Fibroblast of skin of left quadriceps (primary cell): ENCODE measurements at places on chromosomes 3 and 15.
A peak's percentile ranks its signal among the peaks of the same experiment; 100 is the strongest.

GRCh38 chr3:176696816-176697215 is 500.5 kb downstream of the TBL1XR1 start:
- DNase-seq: no peak

- no peak for DNase-seq
Observed at GRCh38 chr15:50909010-50909317, 481 bp downstream of the AP4E1 start.

DNA sequence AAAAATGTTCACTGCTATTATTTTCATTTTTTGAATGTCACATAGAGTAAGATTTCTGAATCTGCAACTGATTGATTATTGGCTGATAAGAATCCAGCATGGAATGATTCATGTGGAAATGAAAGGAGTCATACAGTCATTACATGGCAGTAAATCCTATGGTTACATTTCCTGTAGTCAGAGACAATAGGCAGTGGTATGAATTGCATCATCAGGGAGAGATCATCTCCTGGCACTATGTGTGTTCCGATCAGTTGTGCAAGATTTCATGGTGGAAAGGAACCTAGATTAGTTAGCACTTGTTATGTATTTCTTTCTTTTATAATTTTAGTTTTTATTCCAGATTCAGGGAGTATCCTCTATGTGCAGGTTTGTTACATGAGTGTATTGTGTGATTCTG is 38.8 kb downstream of the SLC12A1 start:
- DNase-seq: no peak

- DNase-seq: no peak
Observed at GRCh38 chr15:44075535-44075934, 119.5 kb downstream of the FRMD5 start.

DNA sequence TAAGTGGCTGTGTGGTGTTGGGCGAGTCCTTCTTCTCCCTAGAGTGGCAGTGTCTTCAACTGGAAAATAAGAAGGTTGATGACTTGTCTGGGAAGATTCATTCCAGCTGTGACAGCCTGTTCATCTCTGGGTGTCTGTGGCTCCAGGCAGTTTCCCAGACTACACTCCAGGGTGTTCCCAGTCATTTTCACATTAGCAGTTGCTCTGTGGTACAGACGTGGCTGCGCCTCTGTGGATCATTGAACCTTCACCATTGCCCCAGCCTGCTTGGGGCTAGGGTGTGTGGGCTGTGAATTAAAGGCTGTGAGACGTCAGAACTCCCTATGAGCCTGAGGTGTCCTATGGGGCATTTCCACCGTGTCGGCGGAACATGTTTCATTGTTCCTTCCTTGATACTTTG is 239.6 kb upstream of the NR2E3 start:
- no peak for DNase-seq

DNA sequence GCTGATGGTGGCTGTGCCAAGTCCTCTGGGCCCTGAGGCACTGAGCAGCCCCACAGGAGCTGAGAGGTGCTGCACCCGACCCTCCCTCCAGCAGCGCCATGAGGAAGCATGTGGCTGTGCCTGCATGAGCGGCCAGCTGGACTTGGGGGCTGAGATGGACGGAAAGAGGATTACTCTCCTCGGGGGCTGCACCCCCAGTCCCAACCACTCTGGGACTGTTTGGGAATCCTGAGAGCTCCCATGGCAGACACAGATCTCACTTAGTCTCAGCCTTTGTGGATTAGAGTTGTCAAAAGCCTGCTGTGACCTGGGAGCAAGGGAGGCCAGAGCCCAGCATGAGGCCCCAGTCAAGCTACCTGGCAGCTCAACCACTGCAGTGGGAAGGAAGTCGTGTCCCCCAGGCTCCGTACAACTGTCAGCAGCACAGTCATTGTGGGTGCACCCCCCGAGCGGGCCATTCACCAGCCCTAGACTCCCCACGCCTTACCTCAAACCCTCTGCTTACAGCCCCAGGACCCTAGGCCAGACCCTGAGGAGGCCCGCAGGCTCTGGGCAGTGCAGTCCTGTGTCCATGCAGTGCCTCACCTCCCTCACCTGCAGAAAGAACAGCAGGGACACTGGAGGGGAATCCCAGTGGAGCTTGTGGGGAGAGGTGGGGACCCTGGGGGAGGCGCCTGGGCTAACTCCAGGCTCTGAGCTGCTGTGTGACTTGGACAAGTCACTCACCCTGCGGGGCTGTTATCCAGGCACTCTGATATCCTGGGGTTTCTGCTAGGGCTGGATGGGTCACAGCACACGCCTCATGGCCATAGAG is 17.1 kb downstream of the PRR23E start:
- DNase-seq: no peak

DNA sequence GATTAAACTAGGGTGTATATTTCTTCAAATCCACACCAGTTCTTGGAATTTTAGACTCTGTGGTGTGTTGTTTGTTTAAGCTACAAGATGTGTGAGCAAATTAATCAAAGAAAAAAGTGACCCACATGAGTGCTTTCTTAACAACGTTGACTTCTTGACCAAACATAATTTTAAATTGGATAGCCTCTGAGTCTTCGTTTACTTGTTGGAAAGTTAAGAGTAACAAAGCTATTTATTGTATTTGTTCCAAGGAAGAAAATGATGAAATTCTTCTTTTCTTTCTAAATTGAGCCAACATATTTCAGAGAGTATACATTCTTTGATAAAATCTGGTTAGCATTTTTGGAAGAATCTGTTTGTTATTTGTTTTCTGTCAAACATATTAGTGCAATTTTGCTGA is 99.9 kb upstream of the IGSF10 start:
- no peak for DNase-seq

GRCh38 chr3:155339052-155339451 is 45.6 kb upstream of the STRIT1 start:
- DNase-seq: no peak

GRCh38 chr3:141877911-141878310 is 1.5 kb downstream of the ATP1B3 start:
- DNase-seq: peak; percentile 13

DNA sequence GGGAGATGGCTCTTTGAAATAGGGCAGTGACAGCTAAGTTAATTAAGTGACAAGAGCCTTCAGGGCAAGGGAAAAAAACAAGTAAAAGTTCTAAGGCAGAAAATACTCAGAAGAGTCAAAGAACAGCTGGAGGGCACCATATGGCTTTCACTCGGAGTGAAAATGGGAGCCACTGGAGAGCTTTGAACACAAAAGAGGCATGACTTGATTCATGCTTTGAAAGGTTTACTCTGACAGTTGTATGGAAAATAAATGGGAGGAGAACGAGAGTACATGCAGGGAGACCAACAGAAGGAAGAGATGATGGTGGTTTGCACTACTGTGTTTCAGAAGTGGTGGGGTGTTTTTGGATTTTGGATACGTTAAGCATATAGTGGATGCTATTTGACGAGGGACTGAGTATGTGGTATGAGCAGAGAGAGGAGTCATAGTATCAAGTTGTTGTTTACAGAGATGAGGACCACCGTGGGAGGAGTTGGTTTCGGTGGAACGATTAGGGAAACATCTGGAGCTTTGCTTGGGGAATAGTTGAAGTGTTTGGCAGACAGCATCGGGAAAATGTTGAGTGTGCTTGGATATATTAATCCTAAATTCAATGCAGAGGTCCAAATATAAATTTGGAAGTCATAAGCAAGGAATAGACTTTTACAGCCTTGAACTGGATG is 411.5 kb downstream of the GABRG3 start:
- no peak for DNase-seq

- DNase-seq: no peak
Observed at GRCh38 chr3:113728661-113729060, 17.4 kb downstream of the NAA50 start.

DNA sequence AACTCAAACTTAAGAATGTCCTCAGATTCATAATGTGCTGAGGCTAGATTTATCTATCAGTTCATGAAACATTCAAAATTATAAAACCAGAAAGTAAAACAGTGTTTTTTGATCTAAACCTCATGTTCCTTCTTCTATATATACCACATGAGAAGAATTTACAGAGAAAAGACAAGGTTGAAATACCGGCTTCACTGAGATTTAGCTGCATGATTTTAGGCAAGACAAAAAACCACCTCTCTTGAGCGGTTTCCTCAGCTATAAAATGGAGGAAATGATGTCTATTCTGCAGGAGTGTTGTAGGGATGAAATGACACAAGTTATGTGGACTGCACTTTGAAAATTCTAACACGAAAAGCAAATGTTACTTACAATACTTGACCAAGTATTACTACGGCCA is 80.6 kb upstream of the FOXB1 start:
- DNase-seq: no peak

DNA sequence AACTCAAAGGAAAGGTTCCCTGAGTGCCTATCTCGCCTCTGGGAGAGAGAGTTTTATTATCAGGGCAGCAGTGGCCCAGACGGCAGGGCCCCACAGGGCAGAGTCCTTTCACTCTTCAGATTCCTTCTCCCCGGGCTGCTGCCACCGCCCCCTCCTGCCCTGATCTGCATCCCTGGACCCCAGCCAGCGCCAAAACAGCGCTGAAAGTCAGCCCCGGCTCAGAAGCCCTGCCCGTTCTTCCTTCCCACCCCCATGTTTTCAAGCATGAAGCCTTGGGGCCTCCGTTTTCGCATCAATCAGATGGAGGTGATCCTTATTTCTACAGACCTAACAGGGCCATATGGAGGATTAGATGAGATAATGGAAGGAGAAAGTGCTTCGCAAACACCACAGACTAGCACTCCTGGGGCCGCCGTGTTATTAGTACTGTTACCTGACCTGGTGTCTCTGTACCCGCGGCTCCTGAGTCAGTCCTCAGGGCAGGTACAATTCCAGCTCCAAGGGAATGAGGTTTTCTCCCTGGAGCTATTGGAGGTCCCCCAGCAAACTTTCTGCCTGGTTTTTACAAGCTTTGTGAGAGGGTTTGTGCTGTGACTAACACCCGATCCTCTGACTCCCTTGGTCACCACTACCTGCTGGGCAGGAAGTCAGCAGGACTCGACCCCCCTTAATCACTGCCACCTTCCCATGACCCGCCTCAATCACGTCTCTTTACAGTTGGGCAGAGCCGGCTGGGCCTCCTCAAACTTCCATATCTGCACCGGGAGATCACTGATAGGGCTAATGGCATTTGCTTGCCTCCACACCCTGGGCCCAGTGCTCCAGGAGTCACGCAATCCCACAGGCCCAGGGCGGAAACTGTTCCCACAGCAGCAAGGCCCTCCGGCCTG is 39.5 kb upstream of the TSEN2 start:
- DNase-seq: no peak

DNA sequence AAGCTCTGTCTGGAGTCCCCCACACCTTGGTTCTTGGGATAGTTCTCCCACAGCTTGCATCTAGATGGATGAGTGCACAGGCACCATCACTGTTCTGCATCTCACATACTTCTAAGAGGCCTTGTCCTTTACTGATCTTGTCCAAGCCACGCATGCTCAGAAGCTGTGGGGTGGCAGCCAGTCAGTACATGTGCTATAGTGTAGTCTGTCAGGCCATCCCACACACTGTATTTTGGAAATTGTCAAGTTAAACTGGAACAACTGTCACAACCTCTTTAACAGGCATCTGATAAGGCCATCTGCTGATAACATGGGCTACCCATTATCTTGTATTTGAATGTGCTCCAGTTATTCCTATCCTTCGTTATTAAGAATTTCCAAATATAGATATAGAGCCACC is 296.5 kb upstream of the AZI2 start:
- no peak for DNase-seq
